ENCODE measurements at places on chromosomes 7 and 10.
A peak's percentile ranks its signal among the peaks of the same experiment; 100 is the strongest.

GRCh38 chr10:664893-665292, 24.6 kb downstream of the DIP2C start:
- DNase-seq: no peak

DNA sequence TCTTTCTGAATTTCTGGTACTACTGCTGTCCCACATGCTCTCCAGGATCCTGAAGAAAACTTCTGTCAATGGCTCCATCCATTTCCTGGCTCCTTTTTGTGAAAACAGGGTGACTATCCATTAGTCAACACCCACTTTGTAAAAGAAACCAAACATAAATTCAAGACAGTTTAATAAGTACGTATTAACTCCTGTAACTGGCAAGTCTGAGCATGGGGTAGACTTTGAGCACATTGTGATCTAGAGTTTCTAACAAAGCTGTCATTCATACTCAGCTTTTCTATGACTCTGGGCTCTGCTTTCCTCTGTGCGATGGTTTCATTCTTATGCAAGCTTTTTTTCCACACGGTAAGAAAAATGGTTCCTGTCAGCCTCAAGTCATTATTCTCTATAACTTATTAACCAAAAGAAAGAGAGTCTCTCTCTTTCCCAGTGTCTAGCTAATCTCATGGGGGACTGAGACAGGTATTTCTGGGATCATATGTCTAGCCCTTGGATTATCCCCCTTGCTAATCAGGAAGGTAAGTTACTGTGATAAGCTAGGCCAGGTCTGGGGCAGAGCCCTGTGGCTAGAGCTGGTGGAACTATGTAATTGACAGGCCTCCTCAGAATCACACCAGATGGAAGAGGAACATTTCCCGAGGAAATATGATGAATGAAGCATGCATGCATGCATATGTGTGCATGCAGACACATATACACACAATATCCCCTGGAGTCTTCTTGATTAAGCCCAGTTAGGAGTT, 98.5 kb downstream of the GNAI1 start:
- no peak for DNase-seq

DNA sequence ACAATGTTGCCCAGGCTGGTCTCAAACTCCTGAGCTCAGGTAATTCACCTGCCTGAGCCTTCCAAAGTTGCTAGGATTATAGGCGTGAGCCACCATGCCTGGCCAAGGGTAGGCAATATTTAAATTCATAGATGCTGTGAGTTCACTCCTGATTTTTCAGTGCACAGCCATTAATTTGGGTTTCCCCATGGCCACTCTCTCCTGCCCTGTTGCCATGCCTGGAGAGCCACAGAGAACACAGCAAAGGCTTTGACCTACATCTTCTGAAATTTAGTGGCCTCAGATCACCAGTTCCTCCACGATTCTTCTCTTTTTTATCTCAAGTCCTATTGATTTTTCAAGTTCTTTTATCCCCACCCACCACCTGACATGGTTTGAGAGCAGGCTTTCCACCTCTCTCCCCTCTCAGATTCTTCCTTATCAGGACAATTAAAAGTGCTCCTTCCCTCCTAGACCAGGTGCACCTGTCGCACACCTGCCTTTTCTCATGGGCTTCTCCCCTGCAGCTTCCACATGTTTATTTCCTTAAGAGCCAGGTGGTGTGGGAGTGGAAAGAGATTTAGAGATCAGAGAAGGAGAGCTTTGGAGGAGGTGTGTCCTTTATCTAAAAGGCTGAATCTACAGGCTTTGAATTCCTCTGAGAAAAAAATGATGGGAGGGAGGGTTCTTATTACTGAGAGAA, 123.8 kb downstream of the ADRA2A start:
- no peak for DNase-seq

DNA sequence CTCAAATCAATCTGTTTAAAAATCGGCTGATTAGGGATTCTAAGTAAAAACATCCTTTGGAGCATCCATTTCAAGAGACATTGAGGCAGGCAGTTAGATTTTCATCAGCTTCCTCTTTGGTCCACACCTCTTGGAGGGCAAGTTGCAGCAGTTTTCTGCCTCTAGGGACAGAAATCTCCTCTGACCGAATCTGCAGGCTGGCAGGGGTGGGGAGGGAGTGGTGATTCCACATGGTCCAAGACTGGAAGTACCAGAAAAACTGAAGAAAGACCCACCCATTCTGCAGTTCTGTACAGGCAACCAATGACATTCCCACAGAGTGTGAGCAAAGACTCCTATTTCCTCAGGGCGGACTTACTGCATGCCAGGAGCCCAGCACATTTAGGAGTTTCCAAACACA, 29.0 kb downstream of the FGFBP3 start:
- DNase-seq: no peak

DNA sequence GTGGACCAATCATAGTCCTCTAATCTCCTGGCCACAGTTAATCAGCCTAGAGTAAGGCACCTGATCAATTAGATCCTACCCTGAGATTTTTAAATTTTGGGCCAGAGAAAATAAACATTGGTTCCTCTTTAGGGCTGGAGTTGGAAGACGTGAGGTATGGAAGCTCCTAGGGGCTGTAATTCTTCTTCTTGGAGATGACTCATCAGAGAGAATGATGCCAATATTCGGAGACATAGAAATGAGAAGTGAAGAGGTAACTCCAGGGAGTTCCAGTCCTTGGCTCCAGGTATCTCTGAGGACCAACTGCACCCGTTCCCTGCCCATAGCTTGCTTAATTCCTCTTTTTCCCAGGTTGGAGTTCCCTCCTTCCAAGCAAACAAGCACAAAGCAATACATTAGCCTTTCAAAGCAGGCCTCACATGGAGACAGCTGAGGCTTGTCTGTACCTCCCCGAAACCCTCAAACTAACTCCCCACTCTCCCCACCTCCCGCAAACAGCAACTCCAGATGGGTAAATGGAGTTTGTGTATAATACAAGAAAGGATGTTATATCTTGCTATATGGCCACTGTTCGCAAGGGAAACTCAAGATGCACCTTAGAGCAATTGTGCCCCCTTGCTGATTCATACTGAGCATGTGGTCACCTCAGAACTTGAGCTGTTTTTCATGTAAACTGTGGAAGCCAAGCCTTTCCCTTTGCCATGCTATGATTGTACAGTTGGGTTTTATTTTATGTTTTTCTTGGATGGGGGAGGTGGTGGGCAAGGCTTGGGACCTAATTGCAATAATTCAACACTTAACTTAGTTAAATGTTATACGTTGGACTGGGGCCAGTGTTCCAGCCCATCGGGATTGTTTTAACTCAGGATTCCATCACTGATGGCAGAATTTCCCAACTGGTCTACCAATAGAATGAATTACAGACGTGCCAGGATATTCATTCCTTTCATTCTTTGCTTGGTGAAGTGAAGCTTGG, 29.3 kb downstream of the PIK3AP1 start:
- no peak for DNase-seq

DNA sequence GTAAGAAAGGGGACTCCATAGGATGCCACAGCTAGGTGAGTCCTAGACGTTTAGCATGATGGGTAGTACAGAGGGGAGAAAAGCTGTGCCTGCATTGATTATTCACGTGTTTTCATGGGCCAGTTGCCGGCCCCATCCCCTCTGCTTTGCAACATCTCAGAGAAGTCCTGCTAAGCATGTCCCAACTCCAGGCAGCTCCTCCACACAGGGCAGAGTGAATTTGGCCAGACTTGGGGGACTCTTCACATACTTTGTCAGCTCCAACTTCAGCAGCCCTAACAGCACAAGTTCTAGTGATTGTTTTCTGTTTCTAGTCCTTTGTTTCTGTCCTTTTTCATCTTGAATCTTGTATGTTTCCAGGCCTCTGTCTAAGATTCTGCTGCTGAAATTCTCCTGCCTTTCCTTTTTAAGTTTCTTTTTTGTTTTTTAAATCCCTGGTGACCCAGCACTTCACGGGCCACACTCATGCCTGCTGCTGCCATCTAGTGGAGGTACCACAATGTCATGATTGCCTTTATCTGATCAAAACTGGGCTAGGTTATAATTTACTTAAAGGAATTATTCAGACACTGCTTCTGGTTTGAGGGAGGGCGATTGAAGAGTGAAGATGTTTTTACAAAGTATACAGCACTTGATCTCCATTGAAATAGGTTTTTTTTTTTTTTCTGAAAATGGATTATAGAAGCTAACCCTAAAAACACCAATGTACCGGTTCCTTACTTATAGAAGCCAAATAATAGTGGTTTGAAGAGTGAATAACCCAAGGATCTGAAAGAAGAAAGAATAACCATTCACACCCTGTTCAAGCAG, 276.9 kb downstream of the CSTF2T start:
- DNase-seq: peak; percentile 12

DNA sequence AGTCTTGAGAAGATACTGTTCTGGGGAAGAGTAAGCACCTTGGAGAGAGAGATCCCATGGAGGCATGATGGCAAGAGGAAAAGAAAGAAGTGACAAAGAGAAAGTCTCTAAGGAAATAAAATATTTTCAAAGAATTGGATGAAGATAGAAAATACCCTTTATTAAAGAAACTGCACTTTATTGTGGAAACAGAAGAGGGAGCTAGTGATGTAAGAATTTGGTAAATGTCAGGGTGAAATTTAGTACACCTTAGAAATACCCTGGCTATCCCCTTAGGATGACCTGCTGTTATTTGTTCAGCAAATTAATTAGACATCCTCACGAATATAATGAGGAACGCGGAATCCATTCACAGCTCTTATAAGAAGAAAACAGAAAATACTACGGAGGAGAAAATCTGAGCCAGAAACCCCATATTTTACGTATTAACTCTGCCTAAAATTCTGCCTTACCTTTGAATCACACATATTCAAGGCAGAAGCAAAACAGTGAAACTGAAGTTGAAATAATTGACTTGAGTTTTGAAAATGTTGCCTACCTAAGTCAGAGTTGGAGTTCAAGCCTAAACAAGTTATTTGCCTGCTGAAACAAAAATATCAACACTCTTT, 90.7 kb downstream of the TFPI2 start:
- DNase-seq: peak; percentile 5

- no peak for DNase-seq
Measured at GRCh38 chr10:92419740-92420545, 129.0 kb downstream of the MARCHF5 start.

GRCh38 chr7:136174477-136175125, 197.4 kb upstream of the MTPN start:
- DNase-seq: no peak

DNA sequence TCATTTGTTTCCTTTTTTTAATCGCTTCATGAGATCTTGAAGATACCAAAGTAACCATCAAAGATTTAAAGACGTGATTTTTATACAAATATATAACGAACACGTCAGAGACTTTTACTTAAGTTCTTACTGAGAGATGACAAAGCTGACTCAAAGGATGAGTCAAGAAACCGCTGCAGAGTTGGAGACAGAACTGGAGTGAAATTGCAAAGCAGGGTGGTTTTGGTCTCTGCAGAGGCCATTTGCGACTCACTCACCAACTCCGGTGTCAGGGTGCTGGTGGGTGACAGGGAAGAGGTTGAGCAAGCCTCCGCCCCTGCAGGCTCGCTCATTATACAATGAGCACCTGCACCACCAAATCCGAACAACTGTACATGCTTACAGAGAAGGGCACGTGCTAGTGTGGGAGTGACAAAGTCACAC, 75.2 kb downstream of the DNAJB6 start:
- DNase-seq: no peak

DNA sequence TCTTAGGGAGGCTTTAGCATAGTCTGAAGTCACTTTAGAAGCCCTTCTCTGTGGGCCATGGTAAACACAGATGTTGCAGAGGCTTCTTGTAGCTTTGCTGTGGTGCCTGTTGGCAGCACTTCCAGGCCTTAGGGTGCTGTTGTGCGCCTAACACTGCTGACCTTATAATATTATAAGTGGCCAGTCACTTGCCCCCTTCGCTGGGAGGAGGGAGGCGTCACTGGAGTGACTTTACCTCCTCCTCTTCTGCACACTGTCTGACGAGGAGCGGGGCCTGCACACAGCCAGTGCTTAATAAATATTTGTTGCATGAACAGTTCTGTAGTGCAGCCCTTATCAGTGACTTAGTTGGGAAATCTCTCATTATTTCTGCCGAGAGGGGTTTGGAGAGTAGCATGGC, 63.3 kb downstream of the WDR37 start:
- no peak for DNase-seq

DNA sequence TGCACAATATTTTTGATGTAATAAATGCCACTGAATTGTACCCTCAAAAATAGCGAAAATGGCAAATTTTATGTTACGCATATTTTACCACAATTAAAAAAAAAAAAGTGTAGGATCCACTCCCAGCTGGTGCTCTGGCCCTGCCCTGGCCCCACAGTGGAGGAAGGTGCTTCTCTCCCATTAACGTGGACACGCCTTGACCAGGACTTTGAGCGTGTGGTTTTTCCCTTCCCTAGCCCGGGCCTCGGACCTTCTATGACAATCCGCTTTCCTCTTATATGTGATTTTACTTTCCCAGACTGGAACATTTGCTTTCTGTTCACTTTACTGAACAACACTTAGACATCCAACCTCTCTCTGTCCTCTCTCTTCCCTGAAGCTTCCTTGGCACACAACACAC, 29.7 kb upstream of the OCM start:
- no peak for DNase-seq

GRCh38 chr10:75827587-75828021, 396.2 kb downstream of the LRMDA start:
- no peak for DNase-seq

- DNase-seq: no peak
Measured at GRCh38 chr7:66638309-66639099, 9.8 kb downstream of the KCTD7 start.

- no peak for DNase-seq
Measured at GRCh38 chr7:77913977-77914607, 115.5 kb downstream of the PHTF2 start.

DNA sequence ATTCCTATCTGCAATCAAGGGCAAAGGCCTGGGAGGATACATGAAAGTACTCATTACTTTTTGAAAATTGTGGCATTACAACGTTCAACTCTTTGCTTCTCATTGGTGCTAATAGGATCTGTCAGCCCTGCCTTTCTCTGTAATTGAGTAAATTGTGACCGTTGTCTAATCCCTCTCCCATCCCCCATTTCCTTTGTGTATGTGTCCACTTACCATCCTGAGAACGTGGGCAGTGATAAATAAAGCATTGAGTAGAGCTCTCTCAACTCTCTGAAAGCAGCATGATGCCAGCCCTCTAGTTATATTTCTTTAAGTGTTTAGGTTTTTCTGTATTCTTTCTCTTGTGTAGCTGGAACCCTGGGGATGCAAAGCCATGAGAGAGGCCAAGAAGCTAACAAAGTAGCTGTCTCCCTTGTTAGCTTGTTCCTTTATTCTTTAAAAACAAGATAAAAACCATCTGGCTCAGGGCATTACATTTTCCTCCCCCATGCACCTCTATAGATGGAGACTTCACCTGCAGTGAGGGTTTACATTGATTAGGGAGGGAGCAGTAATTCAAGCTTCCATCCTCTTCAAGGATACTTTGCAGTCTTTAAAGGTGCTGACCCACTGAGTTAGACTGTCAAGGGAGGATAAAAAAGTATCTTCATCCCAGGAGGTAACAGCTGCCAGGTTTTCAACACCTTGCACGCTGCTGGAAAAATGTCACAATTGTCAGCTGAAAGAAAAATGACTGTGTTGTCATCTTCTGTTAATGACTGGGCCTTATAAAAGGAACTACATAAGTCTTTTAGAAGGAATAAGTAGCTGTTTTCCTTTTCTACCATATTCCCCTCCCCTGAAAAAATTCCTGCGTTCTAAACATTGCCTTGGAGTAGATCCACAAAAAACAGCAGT, 112.3 kb downstream of the BTRC start:
- DNase-seq: no peak

- DNase-seq: no peak
Measured at GRCh38 chr7:78764571-78764970, 688.9 kb downstream of the MAGI2 start.

GRCh38 chr7:132882714-132883428, 199.0 kb downstream of the CHCHD3 start:
- DNase-seq: no peak

GRCh38 chr10:132001238-132001972, 19.7 kb upstream of the BNIP3 start:
- no peak for DNase-seq

- DNase-seq: no peak
Measured at GRCh38 chr7:8973601-8974000, 540.2 kb downstream of the NXPH1 start.
